ENCODE measurements at places on chromosomes 11 and 22. TPM values are rescaled to one million over a fixed set of nuclear protein-coding genes. Genes with fewer than 3 reads are reported as not detected.

FGF3 gene
- total RNA-seq: not detected

RIMBP3B gene
- 0.22 TPM for total RNA-seq

DNAJB7 gene
- not detected for total RNA-seq

RTN4RL2 gene
- not detected for total RNA-seq

NCR3LG1 gene
- 14.4 TPM for total RNA-seq

GGTLC2 gene
- not detected for total RNA-seq

CCDC81 gene
- 1.1 TPM for total RNA-seq

GAL3ST1 gene
- total RNA-seq: 0.13 TPM

PRAME gene
- 0.43 TPM for total RNA-seq

DDX10 gene
- 18.2 TPM for total RNA-seq

C22orf42 gene
- total RNA-seq: not detected

CSTPP1 gene
- 28.7 TPM for total RNA-seq

GP1BB gene
- total RNA-seq: 2.6 TPM

LIMK2 gene
- total RNA-seq: 19.2 TPM

HDHD5 gene
- 31.6 TPM for total RNA-seq

GAB4 gene
- total RNA-seq: not detected

MYBPC3 gene
- total RNA-seq: not detected

JAML gene
- not detected for total RNA-seq

KDELR3 gene
- total RNA-seq: 172 TPM
